Activated T-helper 1 cell treated with anti-CD3 and anti-CD28 coated beads, Interleukin-2, amount 50 U/mL, for 16 hours (primary cell): ENCODE measurements at places on chromosomes 5 and 9.

- no peak for DNase-seq
These were observed 55.1 kb upstream of the OTULINL start for GRCh38 chr5:14526493-14526892.

DNA sequence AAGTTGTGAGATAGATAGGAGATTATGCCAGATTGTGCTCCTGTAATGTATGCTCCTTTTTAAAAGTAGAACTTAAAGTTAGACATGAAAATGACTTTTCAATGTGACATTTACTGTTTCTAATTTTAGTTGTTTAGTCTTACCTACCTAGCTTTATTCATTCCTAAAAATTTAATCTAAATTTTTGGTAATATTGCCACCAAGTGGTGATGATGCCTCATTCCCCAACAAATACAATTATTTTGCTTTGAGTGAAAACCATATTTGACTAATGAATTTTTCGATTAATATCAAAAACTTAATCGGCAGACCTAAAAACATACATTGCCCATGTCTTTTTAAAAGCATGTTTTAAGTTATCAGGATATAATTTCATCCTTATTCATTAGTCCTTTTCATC lies 25.6 kb downstream of the PPWD1 start:
- no peak for DNase-seq

DNA sequence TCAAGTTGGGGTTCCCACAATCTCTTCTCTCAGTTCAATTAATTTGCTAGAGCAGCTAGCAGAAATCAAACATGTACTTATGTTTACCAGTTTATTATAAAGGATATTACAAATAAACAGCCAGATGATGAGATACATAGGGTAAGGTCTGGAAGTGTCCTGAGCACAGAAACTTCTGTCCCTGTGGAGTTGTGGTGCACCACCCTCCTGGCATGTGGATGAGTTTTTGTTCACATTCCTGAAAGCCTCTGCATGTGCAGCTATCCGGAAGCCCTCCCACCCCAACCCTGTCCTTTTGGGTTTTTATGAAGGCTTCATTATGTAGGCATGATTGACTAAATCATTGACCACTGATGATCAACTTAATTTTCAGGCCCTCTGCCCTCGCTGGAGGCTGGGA lies 791.2 kb upstream of the ZNF608 start:
- DNase-seq = no peak

- DNase-seq = no peak
These were observed 149.3 kb downstream of the RGS3 start for GRCh38 chr9:113612828-113613227.

- no peak for DNase-seq
These were observed 13.9 kb upstream of the BNC2 start for GRCh38 chr9:16884373-16884772.

- no peak for DNase-seq
These were observed 363 bp downstream of the ZNF454 start for GRCh38 chr5:178941361-178941760.

- DNase-seq = no peak
These were observed 8.3 kb upstream of the FCHO2 start for GRCh38 chr5:72947498-72947897.

DNA sequence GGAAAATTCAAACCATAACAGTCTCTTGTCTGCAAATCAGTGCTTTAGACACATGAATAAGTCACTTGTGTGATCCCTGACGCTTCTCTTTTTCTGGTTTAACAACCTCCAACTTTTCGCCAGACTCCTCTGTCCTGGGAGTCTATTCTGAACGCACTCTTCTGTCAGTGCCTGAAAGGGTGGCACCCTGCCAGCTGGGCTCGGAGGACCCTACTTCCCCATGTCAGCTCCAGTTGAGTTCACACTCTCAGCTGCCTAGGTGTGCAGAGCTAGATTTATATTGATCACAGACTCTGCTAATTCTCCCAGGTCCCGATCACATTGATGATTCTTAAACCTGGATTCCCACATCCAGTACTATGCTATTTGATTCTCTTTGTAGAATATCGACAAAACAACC lies 649.1 kb downstream of the BNC2 start:
- DNase-seq = no peak

DNA sequence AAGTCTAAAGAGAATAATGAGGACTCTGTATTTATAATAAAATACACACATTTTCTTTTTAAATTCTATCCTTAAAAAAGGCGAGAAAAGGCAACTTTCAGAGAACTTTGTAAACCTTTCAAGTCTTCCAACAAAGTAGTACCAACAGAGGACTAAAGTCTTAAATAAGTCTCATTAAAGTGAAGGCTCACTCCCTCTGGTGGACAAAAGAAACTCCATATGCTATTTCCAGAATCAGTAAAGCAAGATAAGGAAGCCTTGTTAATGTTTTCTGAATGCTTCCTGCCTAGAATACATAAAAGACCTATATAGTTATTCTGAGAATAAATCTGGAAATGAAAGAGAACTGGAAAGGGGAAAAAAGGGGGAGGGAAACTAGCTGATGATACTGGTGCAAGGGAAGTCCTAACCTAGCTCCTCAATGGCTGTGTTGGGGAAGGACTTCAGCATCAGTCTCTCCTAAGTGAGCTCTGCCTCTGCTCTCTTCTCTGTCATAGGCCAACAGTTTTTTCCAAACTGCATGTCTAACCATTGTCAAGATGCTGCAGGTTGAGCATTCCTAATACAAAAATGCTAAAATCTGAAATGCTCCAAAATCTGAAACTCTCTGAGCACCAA lies 7.2 kb downstream of the HMGCS1 start:
- no peak for DNase-seq

GRCh38 chr9:82599336-82599949 lies 463.5 kb downstream of the RASEF start:
- DNase-seq = no peak

- no peak for DNase-seq
These were observed 289.0 kb downstream of the NR3C1 start for GRCh38 chr5:143114481-143114880.

DNA sequence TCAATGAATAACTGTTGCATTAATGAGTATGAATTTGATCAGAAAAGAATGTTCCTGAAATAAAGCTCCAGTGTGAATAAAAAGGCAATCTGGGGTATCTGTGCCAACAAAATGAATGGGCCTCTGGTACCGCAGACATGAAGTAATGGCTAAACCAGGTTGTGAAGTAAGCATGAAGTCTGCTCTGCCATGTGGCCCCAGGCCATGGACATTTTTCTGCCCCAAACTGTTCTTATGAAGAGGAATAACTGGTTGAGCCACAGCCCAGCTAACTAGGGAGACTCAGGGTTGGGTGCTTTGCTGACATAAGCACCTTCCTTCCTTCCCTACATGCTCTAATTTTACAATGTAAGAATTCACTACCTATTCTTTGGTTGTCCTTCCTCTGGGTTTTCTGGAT lies 147.4 kb upstream of the LRRTM2 start:
- no peak for DNase-seq

DNA sequence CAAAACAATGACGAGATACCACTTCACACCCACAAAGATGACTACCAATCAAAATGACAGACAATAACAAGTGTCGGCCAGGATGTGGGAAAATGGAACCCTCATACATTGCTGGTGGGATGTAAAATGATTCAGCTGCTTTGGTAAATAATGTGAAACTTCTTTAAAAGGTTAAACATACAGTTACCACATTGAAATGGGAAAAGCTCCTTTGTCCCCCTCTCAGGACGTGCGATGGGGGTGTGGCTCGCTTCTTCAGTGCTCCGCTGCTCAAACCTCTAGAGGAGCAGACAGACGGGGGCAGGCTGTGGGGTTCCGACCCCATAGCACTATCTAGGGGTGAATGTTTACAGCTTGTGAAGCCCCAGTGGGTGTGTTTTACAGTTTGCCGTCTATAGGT lies 8.0 kb upstream of the PLPP6 start:
- no peak for DNase-seq
